Mesenteric fat pad (tissue), 1 donor: ENCODE measurements at places on chromosomes 2 and 18.

DNA sequence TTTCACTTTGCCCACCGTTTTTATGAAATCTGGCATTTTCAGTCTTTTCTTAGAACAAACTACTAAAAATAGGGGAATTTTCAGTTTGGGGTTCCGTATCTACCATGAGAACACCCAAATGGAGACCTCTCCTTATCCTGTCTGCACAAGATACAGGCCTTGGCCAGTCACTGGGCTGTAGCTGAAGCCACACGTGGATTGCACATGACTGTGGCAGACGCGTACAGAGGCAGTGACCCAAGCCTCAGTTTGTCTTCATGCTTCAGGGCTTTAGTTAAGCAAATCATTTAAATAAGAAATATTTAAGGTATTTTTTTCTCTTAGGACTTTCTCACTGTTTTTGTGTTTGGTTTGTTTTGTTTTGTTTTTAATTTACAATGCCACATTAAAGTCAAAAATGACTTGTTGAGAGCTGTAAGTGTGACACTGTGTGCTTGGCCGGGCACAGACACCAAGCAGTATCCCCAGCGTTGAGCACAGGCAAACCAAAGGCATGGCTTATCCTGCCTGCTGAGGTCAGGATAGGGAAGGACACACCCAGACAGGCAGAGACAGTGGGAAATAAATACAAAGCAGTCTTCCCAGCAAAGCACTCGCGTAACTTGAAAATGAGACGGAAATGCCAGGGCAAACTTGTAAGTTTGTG, 53.3 kb downstream of the TRAPPC12 start:
- DNase-seq = no peak

- no peak for DNase-seq
Observed at GRCh38 chr18:55355223-55355622, 232.8 kb downstream of the TCF4 start.

GRCh38 chr18:63071701-63072141, 247.8 kb downstream of the BCL2 start:
- no peak for DNase-seq

DNA sequence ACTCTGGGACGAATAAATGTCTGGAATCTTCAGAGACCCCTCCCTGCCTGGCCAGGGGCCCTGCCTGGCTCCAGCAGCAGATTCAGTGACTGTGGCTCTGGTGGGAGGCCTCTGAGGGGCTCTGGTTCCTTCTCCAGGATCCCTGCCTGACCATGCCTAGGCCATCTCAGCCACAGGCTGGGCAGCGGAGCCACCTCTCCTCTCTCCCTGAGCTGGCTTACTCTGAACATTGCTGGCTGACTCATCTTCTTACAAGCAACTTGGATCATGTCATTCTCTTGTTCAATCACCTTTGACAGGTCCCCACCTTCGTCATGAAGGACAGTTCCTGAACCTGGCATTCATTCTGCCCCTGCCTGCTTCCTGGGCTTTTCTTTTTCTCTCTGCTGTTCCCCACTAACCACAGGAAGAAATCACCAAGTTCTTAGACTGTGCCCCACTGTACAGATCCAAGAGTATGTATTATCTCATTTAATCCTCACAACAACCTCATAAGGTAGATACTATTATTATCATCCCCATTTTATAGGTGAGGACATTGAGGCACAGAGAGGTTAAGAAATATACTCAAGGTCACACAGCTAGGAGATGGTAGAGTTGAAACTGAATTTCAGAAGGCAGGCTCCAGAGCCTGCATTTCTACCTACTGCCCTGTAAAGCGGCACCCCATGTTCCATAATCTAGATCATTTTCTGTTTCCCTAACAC, 155.5 kb upstream of the SMAD2 start:
- no peak for DNase-seq

- DNase-seq = no peak
Observed at GRCh38 chr2:98504381-98505109, 59.9 kb downstream of the INPP4A start.

DNA sequence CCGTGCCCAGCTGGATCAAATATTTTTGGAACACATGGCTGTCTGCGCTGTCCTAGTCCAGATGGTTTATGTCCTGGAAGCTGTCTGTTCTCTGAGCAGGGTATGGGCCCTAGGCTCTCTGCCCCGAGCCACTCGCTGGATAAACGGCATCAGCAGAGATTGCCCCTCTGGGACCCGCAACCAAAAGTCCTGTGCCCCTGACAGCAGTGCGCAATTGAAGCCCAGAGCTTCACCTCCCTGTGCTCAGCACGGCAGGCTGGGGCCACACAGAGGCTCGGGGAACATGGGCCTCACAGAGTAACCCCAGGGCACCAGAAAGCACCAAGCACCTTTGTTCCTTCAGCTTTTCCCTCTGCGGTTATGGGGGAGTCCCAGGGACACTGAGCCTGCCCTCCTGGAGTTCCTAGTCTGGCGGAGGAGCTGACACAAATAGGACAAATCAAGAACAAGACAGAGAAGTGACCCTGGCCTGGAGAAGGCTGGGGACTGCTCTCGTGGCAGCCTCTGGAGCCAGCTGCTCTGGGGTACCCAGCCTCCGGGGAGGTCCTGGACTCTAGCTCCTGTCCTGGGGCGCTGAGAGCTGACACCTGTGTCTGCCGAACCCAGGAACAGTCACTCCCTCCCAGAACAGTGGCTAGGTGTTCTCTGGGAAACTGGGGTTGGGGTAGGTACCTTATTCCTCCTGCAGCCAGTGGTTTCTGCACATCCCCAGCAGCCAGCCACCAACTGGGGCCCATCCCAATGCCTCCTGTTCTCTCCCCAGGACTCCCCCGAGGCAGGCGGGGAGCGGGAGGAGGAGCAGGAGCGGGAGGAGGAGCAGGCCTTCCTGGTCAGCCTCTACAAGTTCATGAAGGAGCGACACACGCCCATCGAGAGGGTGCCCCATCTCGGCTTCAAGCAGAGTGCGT, 12.3 kb downstream of the ARID5A start:
- DNase-seq = peak; percentile 87

GRCh38 chr2:172929644-172930043, 146.0 kb upstream of the MAP3K20 start:
- no peak for DNase-seq

GRCh38 chr2:164242409-164242808, 378.9 kb downstream of the GRB14 start:
- DNase-seq = no peak

DNA sequence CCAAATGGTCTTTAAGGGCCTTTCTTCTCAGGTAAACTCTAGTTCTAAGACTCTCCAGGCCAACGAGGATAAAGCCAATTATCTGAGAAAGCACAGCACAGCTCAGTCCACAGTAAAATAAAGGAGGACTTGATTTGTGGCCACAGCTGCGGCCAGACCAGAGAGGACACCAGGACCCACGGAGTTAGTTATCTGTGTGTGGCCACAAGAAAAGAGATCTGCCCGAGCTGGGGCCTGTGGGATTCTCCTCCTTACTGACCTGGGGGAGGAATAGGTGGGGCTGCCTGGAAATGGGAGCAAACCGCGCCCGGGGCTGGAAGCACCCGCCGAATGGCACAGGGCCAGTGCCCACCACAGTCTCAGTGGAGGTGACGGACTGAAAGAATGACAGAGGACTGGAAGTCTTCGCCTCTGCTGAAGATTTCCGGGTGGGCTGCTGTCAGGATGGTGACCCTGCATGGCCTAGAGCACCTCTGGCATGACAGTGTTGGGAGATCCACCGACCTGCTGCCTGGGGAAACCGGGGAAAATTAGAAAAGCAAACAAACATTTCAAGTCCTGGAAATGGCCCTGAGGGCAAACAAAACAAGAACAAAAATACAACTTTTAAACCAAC, 13.3 kb downstream of the PROC start:
- DNase-seq = peak; percentile 81

DNA sequence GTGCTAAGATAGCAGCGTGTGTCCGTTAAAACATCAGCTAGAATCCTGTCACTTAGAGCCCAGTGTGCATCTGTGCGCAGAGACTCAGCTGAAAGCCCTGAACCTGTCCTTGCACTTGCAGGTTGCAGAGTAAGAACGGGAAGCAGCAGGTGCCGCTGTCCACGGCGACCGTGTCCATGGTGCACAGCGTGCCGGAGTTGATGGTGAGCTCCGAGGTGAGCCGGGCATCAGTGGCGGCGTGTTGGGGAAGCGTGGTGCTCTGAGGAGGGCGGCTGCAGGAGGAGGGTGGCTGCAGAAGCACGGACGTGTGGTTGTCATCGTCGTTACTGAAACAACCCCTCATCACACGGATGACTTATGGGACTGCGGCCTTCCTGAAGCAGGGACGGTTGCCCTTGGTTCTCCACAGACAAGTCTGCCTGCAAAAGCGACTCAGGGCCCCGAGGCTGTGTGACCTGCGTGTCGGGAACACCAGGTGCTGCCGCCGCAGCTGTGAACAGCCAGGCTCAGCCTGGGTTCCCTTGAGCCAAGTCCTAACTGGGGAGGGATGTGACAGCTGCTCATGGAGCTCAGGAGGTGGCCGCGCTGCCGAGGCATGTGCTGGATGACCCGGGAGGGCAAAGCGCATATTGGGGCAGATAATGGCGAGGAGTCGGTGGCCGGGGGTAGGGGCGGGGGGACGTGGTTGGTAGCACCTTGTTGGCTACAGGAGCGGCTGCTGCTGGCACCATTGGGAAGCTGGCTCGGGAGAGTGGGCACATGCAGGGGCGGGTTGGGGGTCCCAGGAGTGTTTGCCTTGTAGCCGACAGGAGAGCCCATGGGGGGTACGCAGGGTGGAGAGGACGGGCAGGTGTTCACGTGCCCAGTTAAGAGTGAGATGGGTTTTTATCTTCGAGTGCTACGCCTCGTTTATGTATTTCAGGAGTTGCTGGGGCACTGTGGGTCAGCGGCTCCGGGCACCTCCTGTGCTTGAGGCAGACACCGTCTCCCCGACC, 16.6 kb downstream of the CTDP1 start:
- DNase-seq = no peak

- no peak for DNase-seq
Observed at GRCh38 chr2:188369365-188369764, 77.7 kb downstream of the GULP1 start.
